Forelimb muscle (tissue), 1 donor: ENCODE measurements at places on chromosomes 2 and 18.
A peak's percentile ranks its signal among the peaks of the same experiment; 100 is the strongest.

DNA sequence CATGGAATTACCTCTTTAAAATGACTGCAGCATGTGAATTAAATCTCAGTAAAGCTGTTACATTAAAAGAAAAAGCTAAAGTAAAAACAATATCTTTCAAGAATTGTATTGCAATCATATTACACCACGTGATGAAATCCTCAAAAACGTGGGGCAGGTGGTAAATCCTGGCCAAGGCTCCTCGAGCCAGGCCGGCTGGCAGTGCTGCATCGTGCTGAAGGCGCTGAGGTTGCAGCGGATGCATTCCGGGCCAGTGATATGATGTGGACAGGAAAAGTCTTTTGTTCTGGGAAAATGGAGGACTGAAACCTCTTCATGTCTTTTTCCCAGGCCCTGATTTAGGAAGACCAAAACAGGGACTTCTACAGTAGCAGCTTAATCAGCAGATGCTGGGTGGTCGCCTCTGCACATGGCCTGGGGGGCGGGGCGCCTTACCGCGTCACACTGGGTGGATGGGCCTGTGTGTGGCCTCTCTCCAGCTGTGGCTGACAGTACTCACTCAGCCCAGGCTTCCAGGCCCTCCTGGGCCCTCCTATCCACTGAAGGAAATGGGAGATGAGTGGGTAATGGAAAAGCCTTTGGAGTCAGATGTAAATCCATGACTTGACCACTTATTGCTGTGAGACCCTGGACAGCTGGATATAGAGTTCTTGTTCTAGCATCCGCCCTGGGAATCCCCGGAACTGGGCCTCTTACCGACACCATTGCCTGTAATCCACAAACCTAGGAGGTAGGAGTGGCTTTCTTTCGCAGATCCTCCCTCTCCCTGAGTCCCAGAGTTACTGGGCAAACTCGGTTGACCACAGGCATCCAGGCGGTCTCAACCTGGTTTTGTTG, 45.1 kb downstream of the PROC start:
- no peak for DNase-seq

GRCh38 chr2:232459419-232460035, 3.6 kb downstream of the ALPI start:
- DNase-seq = no peak

DNA sequence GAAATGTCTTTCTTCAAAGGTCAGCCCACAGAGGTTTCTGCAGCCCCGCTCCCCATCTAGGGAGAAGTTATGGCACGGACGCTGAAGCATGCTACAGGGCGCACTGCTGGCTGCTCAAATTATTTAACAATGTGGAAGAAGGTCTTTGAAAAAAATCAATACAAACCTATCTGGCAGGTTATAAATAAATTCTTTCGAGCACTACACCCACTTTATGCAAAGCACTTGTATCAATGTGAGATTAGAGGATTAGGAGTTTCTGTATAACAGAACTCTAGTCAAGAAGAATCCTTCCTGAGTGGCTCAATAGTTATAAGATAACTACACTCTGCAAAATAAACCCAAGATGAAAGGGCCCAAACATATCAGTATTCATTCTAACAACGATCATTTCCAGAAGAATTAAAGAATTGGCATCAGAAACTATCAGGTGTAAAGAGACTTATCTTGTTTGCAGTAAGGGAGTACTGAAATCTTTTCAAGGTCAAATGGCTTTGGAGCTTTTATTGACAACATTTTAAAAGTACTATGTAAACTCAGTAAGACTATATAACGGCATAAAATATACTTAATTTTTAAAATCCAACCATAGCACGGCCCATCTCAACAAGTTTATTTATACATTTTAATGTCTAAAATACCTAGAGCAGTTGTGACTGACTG, 103.0 kb upstream of the DNMT3A start:
- no peak for DNase-seq

GRCh38 chr2:183000846-183001245, 37.4 kb downstream of the NCKAP1 start:
- DNase-seq = no peak

DNA sequence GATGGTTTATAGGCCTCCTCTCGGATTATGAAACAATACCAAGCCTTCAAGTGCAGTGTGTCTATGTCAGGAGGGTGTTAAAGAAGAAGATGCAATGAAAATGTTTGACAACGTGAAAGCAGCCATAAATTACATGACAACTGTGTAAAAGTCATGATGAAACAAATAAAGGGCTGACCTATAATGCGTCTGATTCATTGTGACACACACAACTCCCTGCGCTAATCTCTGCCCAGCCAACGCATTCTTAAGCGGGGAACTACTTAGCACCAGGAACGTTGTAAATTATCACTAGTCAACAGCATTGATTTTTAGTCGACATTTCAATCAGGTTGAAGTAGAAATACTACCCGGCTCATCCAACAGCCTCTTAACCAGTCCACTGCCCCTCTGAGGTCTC, 26.8 kb downstream of the BCL11A start:
- no peak for DNase-seq

DNA sequence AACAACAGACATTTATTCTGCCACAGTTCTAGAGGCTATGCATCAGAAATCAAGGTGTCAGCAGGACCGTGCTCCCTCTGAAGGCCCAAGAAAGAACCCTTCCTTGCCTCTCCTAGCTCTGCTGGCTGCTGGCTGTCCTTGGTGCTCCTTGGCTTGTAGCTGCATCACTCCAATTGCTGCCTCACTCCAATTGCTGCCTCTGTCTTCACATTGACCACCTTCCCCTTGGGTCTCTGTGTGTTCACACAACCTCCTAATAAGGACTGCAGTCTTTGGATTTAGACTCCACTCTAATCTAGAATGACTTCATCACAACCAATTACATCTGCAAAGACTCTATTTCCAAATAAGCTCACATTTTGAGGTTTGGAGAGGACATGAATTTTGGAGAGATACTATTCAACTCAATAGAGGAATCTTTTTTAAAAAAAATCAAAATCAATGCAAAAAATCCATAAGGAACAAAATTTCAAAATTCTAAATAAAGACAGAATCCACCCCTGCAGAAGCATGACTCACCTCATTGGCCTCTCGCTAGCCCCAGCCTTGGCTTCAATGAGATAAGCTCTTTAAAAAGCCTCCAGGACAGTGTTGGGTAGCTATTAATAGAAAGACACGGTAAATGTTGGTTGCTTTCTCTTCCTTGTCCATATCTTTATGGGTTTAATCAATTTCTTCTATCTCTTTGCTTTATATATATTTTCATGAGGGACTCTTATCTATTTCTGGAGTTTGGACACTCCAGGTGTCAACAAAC, 267.6 kb upstream of the MGAT5 start:
- no peak for DNase-seq

GRCh38 chr2:30366199-30366691, 80.8 kb upstream of the LCLAT1 start:
- DNase-seq = no peak

- DNase-seq = peak; percentile 36
Observed at GRCh38 chr2:105771836-105772235, 27.1 kb downstream of the NCK2 start.

DNA sequence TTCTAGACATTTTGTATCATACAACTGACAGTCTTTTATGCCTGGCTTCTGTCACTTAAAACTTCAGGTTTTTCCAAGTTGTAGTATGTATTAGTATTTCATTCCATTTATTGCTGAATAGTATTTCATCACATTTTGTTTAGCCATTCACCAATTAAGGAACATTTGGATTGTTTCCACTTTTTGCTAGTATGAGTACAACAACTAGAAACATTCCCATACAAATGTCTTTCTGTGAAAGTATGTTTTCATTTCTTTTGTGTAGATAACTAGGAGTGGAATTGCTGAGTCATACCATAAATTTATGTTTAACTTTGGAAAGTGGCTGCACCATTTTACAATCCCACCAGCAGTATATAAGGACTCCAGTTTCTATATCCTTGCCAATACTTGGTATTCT, 135.9 kb downstream of the ATAD2B start:
- DNase-seq = no peak

GRCh38 chr2:237525559-237526157, 38.6 kb downstream of the MLPH start:
- DNase-seq = no peak

- no peak for DNase-seq
Observed at GRCh38 chr18:9507565-9508088, 32.3 kb downstream of the RALBP1 start.

- DNase-seq = no peak
Observed at GRCh38 chr2:232833830-232834229, 36.2 kb upstream of the SNORC start.

DNA sequence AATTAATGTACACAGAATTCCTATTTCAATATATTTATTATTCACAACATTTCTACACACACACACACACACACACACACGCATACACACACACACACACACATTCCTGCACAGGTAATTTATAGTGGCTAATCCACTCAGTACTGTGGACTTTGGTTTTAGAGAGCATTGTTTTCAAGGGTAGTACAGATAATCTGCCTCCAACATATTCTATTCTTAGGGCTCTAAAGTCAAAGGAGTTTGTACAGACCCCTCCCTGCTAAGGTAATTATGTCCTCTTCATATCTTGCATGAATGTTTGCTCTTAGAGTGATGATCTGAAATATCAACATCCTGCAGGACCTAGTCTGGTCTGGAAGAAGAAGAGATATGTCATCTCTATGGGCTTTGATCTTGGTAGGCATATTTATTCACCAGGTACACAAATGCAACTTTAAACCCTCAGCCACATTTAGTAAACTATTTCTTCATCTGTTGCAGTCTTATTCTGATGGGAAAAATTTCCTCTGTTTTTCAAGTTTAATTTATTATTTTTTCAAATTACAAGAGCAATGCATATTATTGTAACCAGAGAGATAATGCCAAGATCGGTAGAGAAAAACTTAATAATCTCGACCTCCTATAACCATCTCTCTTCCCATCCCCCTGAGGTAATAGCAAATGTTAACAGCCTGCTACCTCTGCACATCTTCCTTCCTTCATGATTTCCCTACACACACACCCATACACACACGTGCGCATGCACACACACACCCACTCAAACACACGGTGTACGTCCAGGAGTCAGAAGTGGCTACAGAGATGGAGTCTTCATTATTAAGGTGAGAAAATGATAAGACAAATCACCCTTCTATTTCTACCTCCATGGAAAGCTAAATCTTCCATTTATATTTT, 18.3 kb upstream of the POLE4 start:
- DNase-seq = no peak

- DNase-seq = peak; percentile 92
Observed at GRCh38 chr18:48538531-48539405, at the start of gene CTIF. Gene CTIF (plus strand): TSS chr18:48539031. CDS start chr18:48619566, 80,535 bp downstream.

- no peak for DNase-seq
Observed at GRCh38 chr2:51612387-51612786, 580.5 kb upstream of the NRXN1 start.

GRCh38 chr2:72496479-72496878, 329.4 kb downstream of the EXOC6B start:
- no peak for DNase-seq

DNA sequence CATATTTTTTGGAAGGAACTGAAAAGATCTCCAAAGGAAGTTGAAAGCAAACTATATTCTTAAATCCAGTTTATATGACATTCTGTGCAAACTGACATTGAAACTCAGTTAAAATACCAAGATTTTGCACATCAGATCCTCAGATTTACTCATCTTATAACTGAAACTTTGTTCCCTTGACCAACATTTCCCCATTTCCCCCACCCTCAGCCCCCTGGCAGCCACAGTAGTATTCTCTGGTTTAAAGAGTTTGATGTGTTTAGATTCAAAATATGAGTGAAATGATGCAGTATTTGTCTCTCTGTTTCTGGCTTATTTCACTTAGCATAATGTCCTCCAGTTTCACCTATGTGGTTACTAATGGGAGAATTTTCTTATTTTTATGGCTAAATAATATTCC, 99.2 kb upstream of the ITGA4 start:
- no peak for DNase-seq

DNA sequence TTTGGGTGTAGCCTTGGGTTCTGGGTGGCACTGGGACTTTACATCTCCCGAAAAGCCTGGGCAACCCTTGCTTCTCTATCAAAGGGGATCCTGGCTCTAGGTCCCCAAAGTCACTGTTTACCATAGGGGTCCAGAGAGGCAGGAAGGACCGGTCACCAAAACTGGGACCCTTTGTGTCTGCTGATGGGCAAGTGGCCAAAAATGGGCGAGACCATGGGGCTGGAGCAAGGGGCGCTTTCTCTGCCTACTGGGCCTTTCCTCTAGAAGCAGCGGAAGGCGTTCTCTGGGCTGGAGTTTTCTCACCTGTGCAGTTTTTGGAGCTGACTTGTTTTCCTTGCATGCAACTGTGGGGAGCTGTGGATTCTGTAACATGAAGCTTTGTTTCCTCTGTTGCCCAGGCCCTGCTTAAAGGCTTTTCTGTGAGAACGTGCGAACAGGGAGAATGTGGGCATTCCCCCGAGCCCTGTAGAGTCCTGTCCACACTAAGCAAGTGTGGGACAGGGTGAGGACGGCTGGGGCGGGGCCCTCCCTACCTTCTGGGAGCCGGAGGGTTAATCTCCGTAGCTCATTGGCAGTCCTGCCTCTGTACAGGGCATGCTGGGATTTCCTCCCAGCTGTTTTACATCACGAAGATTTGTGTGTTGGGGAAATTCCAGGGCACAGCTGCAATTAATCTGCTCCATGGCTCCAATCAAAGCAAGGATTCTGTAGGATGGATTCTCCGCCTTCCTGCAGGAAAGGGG, 50.2 kb downstream of the TGOLN2 start:
- DNase-seq = peak; percentile 87

- DNase-seq = no peak
Observed at GRCh38 chr18:75574187-75574586, 146.7 kb upstream of the SMIM21 start.

GRCh38 chr2:54455563-54456361, at the start of gene SPTBN1:
Gene SPTBN1 (plus strand): TSS chr2:54456327. CDS start chr2:54526419, 70,092 bp downstream.
- DNase-seq = peak; percentile 81

DNA sequence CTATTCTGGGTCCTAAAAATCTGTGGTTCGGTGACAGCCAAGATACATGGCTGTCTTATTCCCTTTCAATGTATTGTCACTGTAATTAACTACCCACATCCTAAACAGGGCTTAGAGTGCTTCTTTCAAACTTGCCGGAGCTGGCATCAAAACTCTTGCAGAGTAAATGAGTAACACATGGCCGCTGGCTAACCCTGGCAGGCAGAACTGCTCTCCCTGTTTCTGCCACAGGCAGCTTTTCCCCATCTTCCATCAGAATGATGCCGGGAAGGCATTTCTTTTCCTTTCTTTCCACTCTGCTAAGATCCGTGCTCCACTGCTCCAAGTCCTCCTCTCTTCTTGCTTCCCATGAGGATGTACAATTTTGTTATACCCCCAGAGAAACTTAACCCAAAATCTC, 54.8 kb upstream of the PTPRM start:
- DNase-seq = no peak

GRCh38 chr2:37892436-37893114, 32.5 kb upstream of the RMDN2 start:
- no peak for DNase-seq
